ENCODE measurements at places on chromosomes 4 and X. TPM values are rescaled to one million over a fixed set of nuclear protein-coding genes. Genes with fewer than 3 reads are reported as not detected.

DNA sequence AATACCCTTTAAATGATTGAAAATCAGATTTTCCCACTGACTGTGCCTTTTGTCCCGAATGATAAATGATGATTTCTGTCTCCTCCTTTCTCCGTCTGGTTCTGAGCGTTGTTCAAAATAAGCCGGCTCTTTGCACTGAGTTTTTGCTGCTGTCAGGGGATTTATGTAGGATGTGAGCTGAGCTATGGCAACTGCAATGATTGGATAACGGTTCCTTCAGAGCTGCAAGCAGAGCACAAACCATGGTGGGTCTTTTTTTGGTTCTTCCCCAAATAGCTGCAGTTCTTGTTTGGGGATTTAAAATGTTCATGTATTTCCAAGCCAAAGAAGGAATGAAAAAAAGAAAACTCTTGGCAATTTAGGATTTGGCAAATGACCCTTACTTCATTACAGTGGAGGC, 124.5 kb upstream of the CASK start:
- DNase-seq, result no peak

DNA sequence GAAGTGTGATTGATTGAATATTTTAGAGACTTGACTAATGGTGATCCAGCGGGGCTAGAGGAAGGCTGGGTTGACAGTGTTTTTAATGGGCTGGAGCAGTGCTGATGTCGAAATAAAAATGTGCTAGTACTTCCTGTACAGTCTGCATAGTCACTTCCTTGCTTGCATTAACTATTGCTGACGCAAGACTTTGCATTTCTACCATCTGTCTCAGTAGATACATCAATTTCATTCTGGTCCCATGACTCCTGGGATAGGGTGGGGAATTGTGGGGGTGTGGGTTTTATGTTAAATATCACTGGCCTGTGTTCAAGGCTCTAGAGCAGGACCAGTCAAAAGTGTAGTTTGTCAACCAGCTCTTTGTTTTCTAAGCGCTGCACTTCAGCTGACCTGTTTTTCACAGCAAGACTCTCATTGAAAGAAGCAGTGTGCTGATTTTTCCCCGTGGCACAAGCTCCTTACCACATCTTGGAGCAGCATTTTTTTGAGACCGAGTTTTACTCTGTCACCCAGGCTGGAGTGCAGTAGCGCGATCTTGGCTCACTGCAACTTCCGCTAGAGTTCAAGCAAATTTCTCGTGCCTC, 35.2 kb upstream of the PHEX start:
- no peak for DNase-seq

DNA sequence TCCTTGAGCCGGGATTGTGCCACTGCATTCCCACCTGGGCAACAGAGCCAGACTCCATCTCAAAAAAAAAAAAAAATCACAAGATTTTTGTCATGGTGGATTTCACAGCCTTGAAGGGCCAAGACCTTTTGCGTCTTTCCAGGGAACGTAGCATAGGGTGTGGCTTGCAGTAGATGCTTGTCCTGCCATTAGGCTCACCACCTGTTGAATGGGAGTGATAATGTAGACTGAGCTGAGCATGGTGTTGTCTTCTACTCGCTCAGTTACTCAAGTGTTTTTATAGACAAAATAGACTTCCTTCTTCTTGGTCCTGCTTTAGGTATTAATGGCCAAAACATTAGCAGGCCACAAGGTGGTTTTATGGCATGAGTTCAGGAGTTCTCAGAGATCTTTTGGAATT, 40.8 kb downstream of the JADE1 start:
- DNase-seq, result no peak

GRCh38 chr4:112421911-112422310, 94.1 kb downstream of the NEUROG2 start:
- DNase-seq, result no peak

DNA sequence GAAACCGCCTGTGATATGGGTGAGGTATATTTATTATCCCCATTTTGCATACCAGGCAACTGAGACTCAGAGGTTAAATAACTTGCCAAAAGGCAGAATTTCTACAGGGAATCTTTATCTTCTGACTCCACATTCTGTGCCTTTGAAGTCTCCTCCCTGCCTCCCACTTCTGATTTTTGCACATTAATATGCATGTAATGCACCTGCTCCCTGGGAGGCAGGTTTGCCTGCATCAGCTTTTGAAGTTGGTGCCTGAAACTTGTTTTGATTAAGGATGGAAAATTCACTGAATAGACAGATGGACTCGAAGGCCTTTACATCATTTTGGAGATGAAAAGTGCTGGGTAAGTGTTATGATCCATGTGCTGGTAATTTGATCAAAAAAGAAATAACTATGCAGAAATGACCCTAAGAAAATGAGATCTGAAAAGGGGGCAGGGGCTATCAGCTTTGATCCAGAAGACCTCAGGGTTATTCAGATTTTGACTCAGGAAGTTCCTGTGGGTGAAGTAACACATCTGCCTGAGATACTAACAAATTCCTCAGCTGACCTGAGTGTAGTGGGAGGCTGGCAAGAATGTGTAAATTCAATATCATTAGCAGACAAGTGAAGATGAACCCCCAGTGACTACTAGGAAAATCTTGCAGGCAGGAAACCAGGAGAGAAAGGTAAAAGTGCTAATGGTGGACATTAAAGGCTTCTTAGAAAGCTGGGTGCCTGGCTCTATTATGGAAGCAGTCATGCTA, 167.5 kb upstream of the BOD1L1 start:
- no peak for DNase-seq

- no peak for DNase-seq
These were observed 349.8 kb upstream of the CPEB2 start for GRCh38 chr4:14652522-14652921.

GRCh38 chr4:46388857-46389256, 1.1 kb downstream of the GABRA2 start:
- DNase-seq, result no peak

- no peak for DNase-seq
These were observed 2.6 kb upstream of the KIAA0232 start for GRCh38 chr4:6779667-6780565.

- DNase-seq, result no peak
These were observed 5.9 kb downstream of the SNX25 start for GRCh38 chr4:185215261-185215660.

DNA sequence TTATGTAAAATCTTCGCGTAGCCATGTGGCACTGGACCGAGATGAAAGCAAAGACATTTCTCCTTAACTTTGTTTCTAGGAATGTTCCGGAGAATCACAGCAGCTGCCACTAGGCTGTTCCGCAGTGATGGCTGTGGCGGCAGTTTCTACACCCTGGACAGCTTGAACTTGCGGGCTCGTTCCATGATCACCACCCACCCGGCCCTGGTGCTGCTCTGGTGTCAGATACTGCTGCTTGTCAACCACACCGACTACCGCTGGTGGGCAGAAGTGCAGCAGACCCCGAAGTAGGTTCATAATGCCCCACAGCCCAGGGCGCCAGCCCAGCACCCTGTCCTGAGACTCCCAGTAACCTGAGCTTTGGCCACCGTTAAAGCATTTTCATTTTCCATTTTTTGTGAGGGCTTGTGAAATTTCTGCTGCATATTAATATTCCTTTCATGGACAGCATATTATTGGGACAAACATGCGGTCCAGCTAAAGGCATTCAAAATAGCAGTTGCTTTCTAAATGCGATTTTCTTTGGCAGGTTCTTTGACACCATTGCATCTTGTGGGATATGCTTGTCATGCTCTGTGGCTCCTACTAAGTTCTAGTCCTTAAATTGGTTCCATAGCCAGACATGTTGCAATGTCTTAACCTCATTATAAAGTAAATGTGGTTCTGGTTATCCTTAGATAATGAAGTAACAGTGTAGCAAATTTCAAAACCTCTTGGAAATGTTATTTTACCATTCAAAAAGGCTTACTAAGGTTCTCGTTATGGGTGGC, 49.1 kb upstream of the MSANTD1 start:
- DNase-seq, result no peak

DNA sequence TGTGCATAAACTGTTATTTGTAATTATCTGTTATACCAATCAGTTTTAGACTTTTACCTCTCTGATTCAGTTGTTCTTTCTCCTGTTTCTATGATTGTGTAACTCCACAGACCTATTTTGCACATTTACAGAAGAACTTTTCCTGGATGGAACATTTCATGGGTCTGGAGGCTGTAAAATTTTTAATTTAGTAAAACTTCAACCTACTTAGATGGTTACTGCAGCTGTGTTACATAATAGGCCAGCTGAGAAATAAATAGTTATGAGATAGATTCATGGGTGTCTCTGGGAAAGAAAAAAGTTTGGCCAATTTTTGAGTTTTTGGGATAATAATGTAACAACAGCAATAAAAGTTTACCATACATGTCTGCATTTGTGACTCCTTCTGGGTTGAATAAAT, 253.5 kb downstream of the ARHGAP24 start:
- no peak for DNase-seq

DNA sequence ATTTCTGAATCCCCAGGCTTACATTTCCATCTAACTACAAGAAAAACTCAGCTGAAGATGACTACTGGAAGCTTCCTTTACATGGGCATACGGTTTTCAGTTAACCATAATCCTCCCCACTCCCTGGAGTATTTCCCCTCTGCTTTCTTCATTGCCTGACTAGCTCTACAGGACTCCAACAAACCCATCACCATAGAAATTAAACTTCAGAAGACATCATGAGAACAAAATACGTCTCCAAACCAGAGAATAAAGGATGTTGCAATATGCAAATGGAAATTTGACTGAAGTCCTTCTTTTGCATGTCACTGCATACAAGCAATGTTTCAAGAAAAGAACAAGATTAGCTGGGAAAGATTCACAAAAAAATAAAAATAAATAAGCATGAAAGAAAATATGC, 170.2 kb upstream of the PCDH18 start:
- DNase-seq, result no peak

- DNase-seq, result no peak
These were observed 330.3 kb upstream of the NOCT start for GRCh38 chr4:138685316-138685715.

GRCh38 chrX:9560219-9560618, 95.4 kb downstream of the TBL1X start:
- DNase-seq, result no peak

GRCh38 chr4:48588230-48589097, 98.4 kb downstream of the ZAR1 start:
- DNase-seq, result no peak

GRCh38 chr4:107035819-107036583, at the start of gene DKK2:
Gene DKK2 (minus strand): TSS chr4:107036313. CDS start chr4:107035591, 722 bp downstream.
- no peak for DNase-seq

- no peak for DNase-seq
These were observed 1613.1 kb upstream of the TENM3 start for GRCh38 chr4:180630012-180630665.

- no peak for DNase-seq
These were observed 839.1 kb downstream of the SH3BGRL start for GRCh38 chrX:82041034-82041433.

- DNase-seq, result no peak
These were observed 105.5 kb downstream of the NEK1 start for GRCh38 chr4:169506903-169507302.

DNA sequence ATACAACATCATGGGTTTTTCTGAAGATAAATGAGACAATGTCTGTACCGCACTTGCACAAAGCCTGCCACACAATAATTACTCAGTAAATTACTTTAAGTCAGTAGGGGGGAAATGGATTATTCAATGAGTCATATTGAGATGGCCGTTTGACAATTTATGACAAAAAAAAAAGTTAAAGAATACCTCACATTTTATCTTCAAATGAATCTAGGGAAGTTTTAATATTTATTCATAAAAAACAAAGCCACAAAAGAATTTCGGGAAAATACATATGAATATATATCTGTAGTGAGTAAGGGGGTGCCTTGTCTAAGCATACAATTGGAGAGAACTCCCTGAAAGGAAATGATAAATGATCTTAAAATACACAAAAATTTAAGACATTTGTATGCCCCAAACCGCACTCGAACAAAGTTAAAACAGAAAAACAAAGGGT, 197.0 kb upstream of the SLC7A11 start:
- no peak for DNase-seq

GRCh38 chr4:86338989-86339388, 20.9 kb downstream of the MAPK10 start:
- DNase-seq, result no peak

GRCh38 chr4:156547439-156547838, 424.2 kb downstream of the PDGFC start:
- no peak for DNase-seq

DNA sequence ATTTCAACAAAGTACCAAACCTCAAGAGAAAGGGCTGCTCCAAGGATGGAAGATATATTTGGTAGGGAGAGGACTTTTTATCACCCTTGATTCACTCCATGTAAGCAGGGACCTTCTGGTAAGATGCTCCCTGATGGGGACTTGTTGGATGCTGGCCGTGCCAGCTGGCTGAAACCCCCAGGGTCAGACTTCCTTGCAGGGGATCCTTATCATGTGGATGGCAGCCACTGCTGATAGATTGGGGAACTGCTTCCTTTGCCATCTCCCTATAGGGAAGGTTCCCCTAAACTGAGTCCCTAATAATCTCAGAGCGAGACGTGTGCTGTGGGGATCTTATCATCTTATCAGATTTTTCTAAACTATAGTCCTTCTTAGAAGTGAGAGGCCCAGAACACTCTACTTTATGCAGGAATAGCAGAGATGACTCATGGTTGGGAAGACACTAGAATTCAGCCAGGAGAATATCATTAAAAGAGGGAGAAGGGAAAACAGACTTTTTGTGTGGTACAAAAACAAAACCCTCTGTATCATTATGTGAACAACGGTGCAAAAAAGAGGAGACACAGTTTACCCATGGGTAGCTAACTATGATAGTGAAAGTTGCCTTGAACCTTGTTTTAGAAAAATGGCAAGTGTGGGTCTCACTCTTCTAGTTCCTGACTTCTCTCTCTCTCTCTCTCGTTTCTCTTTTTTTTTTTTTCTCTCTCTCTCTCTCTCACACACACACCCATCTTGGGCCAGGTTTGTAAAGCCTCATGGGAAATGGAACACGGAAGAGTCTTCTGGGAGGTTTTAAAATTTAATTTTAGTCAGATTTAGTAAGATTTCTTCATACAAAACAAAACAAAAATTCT, 16.1 kb downstream of the RHOH start:
- DNase-seq, result peak; percentile 45

GRCh38 chr4:165721815-165722214, 151.2 kb upstream of the TLL1 start:
- DNase-seq, result no peak

The RGS12 gene
- total RNA-seq, result 2.1 TPM

The SORBS2 gene
- not detected for total RNA-seq

The TMEM164 gene
- 22.2 TPM for total RNA-seq

The UTP14A gene
- total RNA-seq, result 22.8 TPM

The SNCA gene
- total RNA-seq, result 2.0 TPM

The ARHGEF9 gene
- total RNA-seq, result 54.1 TPM

The SRPX gene
- total RNA-seq, result 0.47 TPM

The STOX2 gene
- total RNA-seq, result not detected

All from activated CD8-positive, alpha-beta memory T cell treated with anti-CD3 and anti-CD28 coated beads, Interleukin-2, amount 10 ng/mL, durations not matched to agents 7 days and 5 days (primary cell).